Activated CD8-positive, alpha-beta T cell treated with anti-CD3 and anti-CD28 coated beads for 36 hours (primary cell): ENCODE measurements at places on chromosomes 11 and 22. TPM values are rescaled to one million over a fixed set of nuclear protein-coding genes. Genes with fewer than 3 reads are reported as not detected.

C11orf91 gene
- not detected for total RNA-seq

KLHDC7B gene
- total RNA-seq: 6.8 TPM

RTN4RL2 gene
- total RNA-seq: 0.23 TPM

APOBEC3F gene
- total RNA-seq: 25.0 TPM

CSF2RB gene
- total RNA-seq: 0.16 TPM

GPR152 gene
- not detected for total RNA-seq

YPEL4 gene
- 0.54 TPM for total RNA-seq

DNA sequence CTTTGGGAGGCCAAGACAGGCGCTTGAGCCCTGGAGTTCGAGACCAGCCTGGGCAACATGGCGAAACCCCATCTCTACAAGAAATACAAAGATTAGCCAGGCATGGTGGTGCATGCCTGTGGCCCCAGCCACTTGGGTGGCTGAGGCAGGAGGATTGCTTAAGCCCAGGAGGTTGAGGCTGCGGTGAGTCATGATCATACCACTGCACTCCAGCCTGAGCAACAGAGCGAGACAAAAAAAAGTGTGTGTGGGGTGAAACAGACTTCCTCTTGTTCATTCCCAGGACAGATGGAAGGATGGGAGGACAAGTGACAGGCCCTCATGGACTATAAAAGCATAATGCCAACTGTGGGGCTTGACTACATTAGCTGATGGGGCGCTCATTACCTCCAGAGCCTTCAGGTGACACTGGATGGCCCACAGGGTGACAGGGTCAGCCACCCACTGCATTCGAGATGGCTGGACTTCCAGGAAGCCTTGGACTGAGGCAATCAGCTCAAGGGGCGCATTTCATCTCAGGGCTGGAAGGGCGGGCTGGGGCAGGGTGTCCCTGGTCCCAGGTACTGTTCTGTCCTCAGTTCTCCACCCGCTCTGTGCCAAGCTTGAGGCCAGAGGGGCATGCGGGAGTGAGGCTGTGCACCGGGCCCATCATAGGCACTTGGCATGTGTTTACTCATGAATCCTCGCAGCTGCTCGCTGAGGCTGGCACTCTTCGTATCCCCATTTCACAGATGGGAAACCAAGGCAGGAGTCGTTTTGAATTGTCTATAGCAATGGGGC lies 12.5 kb downstream of the NPTXR start:
- DNase-seq: no peak

- DNase-seq: no peak
Observed at GRCh38 chr11:96961931-96962330, 572.1 kb downstream of the JRKL start.

- DNase-seq: no peak
Observed at GRCh38 chr11:78605296-78605695, 30.6 kb upstream of the NARS2 start.

DNA sequence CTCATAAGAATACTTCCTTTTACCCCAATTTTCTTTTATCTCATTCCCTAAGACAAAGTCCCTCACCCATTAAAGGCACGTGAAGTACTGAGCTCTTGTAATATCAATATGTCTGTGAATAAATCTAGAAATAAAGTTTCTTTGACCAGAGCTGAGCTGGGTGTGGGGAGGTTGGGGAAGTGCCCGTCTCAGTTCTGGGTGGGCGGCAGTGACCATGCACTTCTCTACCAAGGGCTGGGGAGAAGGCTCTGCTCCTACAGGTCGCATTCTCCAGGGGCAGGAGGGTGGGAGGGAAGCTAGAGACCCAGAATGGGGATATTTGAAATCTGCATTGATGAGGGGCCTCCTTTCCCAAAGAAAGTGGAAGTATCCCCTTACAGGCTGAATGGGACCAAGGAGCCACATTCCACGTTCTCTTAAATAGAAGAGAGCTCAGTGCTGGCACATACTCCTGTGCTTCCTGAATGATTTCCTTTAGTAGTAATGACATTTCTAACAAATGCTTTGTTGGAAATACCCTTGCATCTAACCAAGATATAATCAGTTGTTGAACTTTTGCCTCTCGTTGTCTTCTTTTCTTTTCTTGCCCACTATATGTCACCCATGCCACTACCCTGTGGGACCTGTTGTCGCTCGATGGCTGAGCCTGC lies 16.1 kb downstream of the RBX1 start:
- DNase-seq: no peak

DNA sequence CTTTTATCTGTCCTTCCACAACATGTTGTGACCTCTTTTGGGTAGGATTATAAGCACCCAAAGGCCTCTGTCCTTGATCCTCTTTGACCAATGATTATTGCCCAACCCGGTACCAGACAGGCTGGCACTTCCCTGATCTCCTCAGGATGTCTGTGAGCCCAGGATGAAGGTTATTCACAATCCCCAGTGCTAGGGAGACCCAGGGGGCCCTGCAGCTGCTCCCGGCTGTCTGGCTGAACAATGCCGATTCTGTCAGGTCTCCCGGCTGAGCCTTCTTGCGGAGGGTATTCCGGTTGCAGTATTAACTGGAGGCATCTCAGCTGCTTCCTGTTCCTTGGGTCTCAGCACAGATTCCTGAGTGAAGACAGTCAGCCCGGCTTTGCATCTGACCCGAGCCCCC lies 71.2 kb upstream of the CDON start:
- no peak for DNase-seq

DNA sequence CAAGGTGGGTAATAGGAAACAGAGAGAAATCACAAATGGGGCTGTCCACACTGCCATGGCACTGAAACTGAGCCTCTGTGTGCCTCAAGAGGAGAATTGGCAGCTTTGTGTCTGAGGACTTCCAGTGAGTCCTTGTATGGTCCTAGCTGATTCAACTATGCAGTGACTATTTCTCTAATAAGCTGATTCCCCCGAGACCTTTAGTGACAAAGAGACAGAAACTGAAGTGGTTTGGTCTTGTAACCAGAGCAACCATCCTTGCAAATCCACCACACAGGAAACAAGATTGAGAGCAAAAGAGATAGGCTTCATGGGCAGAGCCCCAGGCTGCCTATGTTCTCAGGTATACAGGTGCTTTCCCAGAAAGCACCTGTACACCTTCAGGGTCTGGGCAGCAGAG lies 1038.5 kb downstream of the NTM start:
- DNase-seq: no peak

DNA sequence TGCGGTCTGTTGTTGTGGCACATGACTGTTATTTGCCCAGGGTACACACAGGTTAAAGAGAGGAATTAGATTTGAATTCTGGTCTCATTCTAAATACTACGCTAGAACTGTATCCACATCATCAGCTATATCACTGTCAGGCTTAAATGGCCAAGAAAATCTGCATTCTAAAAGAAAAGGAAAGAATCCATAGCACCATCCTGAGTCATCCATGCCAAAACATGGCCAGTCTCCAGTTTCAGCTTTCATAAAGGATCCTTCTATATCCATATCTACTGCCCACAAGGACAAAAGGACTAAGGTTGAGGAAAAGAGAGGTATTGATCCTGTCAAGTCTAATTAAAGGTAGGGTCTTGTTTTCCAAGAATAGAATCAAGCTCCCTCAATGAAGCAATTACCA lies 73.6 kb upstream of the GDPD4 start:
- DNase-seq: no peak

DNA sequence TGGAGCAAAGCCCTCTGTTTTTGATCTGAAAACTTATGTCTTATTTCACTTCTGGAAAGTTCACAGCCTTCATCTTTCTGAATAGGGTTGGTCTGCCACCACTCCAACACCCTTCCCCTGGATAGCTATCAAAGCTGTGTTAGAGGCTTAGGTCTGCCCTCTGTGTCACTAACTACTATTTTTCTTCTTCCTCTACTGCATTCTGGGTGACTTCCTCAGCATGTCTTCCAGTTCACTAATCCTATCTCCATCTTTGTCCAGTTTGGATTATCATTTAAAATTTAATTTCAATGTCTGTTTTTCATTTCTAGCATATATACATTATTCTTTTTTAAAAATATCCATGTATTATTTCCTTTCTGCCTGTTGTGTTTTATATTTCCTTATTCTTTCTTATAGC lies 84.6 kb downstream of the ZNRF3 start:
- no peak for DNase-seq

DNA sequence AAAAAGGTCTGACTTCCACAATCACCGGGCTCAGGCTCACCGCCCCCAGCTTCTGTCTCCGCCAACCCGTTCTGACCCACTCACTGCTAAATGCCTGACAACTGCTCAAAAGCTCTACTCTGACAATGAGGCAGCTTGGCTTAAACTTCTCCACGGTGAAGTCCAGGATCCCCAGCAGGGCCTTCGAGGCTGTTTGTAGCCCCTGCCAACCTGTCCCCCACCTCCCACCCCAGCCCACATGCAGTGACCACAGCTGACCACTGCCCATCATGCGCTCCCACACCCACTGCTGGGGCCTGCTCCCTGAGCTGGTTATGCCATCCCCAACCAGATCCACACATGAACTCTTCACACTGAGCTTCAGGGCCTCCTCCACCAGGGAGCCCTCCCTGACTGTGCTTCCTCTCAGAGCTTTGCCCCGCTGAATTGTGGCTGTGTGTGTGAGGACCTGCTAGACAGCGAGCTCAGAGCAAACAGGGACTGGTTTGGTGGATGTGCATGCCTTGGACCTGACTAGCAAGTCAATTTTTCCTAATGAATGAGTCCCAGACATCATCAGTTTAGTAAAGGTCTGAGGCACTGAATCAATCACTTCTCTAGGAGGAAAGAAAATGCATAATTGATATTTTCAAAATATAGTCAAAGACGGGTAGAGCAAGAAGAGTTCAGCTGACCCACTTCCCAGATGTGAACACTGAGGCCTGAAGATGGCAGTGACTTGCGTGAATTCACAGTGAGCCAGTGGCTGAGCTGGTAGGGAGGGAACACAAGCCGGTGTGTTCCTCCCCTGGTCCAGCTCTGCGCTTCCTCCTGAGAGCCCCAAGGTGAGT lies 7.7 kb downstream of the LRRC32 start:
- DNase-seq: no peak

- no peak for DNase-seq
Observed at GRCh38 chr11:29293825-29294224, 723.0 kb downstream of the KCNA4 start.

DNA sequence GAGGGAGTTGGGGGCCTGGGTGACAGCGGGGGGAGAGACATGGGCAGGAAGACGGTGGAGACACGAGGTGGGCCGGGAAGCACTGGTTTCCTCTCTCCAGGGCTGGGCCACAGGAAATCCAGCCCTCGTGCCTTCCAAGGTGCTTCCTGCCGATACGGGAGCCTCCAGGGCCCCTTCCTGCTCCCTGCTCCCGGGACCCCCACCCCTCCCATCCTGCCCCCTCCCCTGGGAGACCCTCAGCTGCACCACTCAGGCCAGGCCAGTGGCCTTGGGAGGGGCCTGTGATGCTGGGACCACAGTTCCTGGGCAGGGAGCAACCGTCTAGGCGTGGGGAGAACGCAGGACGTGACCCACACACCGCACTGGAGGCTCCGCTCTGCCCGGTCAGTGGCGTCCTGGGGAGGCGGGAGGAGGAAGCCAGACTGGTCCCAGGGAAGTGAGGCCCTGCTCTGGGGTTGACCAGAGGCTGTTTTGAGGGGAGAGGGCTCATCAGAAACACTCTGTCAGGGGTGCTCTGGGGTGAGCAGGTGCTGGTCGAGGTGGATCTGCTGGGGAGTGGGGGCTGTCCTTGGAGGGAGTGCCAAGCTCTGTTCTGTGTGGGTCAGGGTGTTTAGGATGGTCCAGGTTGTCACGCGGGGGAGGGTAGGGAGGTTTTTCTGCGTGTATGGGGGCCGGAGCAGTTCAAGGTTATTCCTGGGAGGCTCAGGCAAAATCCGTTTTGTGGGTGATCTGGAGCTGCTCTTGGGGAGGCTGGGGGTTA lies at the start of gene SHANK3:
Gene SHANK3, plus strand, starts transcription at position 353 of the 760 bp plus-strand sequence.
- DNase-seq: no peak

- DNase-seq: peak; percentile 36
Observed at GRCh38 chr22:39994566-39995392, at the start of gene FAM83F. Gene FAM83F (plus strand): TSS chr22:39994954. CDS start chr22:39995043, 89 bp downstream.

- no peak for DNase-seq
Observed at GRCh38 chr22:27472975-27473374, 328.6 kb downstream of the MN1 start.

DNA sequence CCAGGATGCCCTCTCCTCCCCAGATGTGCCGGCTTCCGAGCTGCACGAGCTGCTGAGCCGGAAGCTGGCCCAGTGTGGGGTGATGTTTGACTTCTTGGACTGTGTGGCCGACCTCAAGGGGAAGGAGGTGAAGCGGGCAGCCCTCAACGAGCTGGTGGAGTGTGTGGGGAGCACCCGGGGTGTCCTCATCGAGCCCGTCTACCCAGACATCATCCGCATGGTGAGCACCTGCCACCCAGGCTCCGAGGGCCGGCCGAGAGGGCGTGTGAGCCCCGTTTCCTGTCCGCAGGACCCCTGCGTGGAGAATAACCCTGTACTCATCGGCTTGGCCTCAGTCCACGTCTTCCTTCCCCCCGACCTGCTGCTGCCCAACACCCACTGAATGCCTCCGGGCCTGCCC lies 2.2 kb downstream of the PPP2R5B start:
- no peak for DNase-seq

DNA sequence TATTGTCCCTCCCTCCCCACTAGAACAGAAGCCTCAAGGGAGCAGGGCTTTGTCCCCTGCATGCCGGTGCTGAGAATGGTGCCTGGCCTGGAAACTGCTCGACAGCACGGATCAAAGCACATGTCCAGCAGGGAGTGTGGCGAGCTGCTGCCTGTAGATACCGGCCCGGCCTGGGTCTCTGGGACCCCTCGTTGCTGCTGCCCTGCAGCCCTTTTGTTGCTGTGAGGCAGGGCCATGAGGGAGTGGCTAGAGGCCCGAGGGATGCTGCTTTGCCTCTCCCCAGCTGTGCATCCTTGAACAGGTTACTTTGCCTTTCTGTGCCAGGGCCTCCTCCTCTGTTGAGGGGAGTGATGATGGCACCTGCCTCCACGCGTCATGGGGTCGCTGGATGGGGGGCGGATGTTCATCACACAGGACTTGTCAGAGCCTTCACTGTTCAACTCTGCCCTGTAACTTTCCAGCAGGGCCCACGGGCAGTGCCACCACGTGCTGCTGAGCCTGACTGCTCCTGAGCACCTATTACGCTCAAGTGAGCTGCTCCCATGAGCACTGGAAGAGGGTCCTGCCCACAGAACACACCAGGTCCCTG lies 15.3 kb upstream of the PARVG start:
- no peak for DNase-seq

- no peak for DNase-seq
Observed at GRCh38 chr11:111123463-111124398, 121.8 kb upstream of the POU2AF2 start.

DNA sequence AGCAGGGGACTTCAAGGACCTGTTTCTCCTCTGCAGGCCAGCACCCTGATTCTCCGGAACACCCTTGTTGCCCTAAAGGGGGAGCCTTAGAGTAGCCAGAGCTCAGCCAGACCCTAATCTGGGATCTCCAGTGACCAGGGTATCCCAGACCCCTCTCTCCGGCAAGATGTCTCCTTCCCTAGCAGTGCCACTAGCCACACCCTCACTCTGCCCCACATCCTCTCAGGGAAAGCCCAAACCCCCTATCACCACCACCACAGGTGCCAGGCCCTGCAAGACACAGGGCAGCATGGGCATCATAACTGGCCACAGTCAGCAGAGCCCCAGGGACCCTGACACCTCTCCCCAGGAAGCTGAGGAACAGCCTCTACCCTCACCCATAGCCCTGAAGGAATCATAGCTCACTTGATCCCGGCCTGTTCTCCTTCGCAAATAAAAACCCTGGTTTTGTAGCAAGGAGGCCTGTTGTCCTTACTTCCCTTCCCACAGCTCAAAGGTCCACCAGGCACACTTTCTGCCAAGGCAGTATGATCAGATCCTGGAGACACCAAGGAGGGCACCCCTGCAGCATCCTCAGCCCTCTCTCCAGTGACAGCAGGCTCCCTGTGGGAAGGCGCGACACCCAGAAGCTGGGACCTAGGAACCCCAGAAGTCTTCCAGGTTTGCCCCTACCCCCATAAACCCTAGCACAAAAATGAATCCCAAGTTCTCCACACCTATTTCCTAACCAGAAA lies 4.6 kb downstream of the CFL1 start:
- DNase-seq: no peak
